ENCODE measurements at places on chromosomes 16 and 17. TPM values are rescaled to one million over a fixed set of nuclear protein-coding genes. Genes with fewer than 3 reads are reported as not detected.

Gene CFAP97D1
- total RNA-seq, result not detected

Gene TOX3
- total RNA-seq, result not detected

Gene LAT
- total RNA-seq, result not detected

Gene PIPOX
- 0.69 TPM for total RNA-seq

Gene CAPN15
- 55.9 TPM for total RNA-seq

Gene CACNG1
- not detected for total RNA-seq

Gene SOCS3
- total RNA-seq, result 23.4 TPM

Gene SLC38A8
- total RNA-seq, result not detected

Gene KRT31
- not detected for total RNA-seq

- no peak for DNase-seq
These were observed 304.4 kb upstream of the AXIN2 start for GRCh38 chr17:65865715-65866425.

GRCh38 chr17:13827118-13827517, 225.4 kb upstream of the HS3ST3A1 start:
- no peak for DNase-seq

GRCh38 chr17:57707892-57708291, 37.2 kb downstream of the CCDC182 start:
- DNase-seq, result no peak

DNA sequence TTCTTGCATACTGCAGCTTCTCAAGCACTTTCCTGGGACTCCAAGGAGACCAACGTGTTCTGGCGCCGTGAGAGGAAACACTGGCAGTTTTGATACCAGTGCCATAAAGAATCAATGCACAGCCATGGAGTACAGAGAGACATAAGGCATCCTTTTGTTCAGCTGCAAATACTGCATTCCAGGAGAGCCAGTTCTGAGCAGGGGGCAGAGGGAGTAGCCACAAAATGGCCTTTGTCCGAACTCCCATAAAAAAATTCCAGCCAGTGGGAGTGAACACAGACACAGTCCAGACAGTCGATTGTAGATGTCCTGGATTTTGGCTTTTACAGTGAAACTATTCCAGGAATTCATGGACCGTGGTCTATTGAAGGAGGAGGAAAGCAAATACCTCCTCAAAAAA, 36.2 kb upstream of the TEKT3 start:
- DNase-seq, result no peak

GRCh38 chr16:56450275-56450985, 702 bp downstream of the NUDT21 start:
- peak; percentile 24 for DNase-seq

GRCh38 chr17:3712811-3713463, 10.8 kb upstream of the HASPIN start:
- no peak for DNase-seq

- peak; percentile 40 for DNase-seq
These were observed 4.4 kb downstream of the CD19 start for GRCh38 chr16:28935924-28936783.

DNA sequence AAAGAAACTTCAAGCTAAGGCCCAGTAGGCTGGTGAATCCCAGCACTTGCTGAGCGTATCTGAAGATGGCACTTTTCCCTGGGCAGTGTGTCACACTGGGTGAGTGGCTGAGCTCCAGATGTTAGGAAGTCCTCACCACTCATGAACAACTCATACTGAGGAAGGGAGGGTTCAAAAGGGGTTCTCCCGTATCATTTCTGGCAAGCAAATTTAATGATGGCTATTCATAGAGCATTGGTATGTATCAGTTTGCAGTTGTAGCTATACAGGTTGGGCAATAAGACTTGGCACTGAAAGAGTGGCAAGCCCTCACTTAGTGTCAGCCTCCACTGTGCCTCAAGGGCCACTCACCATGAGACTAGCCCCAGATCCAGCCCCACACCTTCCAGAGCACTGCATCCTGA, 10.7 kb downstream of the GFOD2 start:
- peak; percentile 64 for DNase-seq

- DNase-seq, result no peak
These were observed 2.8 kb downstream of the ACE start for GRCh38 chr17:63479495-63480184.

- DNase-seq, result no peak
These were observed 24.0 kb downstream of the TNRC6A start for GRCh38 chr16:24753437-24753836.

DNA sequence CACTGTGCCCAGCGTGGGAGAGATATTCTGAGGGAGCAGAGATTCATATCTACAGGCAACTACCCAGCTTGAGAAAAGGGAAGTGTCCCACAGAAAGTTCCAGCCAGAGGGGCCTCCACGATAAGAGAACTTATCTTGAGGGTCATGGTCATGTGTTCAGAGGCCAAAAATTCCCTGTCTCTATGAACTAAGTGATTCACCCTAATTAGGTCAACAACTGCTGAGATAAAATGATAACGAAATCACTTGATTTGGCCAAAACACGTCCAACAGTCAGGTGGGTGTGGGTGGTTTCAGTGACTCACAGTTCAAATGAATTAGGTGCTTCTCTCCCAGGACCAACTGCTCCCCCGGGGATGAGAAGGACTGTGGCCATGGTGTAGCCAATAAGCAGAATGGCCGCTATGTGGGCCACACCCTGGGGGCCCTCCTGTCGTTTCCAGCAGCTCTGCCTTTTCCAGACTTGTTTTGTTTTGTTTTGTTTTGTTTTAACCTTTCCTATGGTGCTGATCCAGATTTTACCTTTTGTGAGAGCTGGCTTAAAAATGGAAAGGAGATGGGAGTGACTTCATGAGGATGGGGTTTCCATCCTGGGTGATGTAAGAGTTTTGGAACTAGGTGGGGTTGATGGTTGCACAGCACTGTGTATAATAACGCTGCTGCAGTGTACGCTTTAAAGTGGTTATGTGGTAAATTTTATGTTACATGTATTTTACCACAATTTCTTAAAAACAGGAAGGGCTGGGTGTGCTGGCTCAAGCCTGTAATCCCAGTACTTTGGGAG, 8.7 kb downstream of the DNAI2 start:
- peak; percentile 23 for DNase-seq
